ENCODE measurements at places on chromosomes 12 and 14.

DNA sequence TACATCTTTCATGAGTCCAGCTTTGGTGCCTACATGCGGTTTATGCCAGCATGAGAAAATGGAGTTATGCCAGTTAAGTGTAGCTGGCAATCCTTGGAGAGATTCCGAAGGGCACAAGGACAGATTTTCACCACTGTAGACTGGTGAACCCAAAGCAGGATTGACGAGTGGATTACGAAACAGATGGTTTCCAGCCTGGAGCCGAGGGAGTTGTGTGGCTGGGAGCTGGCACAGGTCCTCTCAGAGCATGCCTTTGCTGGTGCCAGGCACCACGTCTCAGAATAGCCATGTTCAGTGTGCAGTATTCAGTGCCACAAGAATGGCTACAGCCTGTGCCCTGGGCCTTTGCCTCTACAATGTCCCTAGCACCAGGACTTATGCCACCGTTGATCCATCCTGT, 13.2 kb downstream of the KCNH3 start:
- no peak for DNase-seq

GRCh38 chr12:93032758-93033157, 103.7 kb upstream of the EEA1 start:
- no peak for DNase-seq

GRCh38 chr14:105999361-106000028, 473.1 kb downstream of the TMEM121 start:
- peak; percentile 93 for DNase-seq

GRCh38 chr14:96091941-96092411, 52.8 kb downstream of the C14orf132 start:
- DNase-seq = no peak

- no peak for DNase-seq
Measured at GRCh38 chr12:51897181-51897580, 9.3 kb downstream of the ANKRD33 start.

DNA sequence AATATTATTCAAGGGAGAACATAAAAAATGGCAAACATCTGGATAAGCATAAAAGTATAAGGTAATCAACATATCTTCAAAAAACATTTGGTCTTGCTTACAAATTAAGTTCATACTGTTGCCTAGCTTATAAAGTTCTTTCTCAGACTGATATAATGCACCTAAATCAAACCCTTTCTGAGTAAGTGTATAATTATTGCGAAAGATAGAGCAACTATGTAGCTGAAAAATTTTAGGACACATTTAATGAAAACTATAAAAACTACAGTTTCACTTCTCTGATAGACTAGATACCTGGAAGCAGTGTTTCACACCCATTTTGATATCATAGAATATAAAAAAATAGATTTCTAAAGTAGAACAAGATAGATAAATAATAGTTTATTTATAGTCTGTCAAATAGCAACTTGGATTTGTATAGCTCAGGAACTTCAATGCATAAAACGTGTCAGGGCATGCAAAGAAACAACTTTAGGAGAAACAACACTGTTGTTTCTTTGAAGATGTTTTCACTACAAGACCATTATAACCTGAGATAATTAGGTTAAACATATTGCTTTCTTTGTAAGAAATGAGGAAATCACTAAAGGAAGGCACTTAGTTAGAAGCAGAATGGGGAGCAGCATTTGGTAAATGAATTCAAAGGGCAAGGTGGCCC, 7.6 kb downstream of the CLECL1 start:
- no peak for DNase-seq

DNA sequence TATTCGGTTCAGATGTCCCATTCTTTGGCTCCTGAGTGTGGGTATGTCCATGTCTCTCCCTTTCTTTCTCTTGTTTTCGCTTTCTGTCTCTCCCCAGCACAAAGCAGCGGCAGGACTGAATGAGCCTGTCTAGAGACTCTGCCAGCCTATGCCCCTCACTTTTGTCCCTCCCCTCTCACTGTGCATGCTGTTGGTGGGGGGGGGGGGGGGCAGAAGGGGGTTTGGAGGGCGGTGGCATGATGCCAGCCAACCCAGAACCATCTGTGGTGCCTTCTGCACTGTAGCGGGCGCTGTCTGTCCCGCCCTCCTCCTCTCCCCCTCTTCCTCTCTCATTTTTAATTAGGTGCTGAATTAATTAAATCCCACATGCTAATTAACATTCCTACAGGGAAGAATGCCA, 17.7 kb downstream of the NGDN start:
- DNase-seq = no peak

DNA sequence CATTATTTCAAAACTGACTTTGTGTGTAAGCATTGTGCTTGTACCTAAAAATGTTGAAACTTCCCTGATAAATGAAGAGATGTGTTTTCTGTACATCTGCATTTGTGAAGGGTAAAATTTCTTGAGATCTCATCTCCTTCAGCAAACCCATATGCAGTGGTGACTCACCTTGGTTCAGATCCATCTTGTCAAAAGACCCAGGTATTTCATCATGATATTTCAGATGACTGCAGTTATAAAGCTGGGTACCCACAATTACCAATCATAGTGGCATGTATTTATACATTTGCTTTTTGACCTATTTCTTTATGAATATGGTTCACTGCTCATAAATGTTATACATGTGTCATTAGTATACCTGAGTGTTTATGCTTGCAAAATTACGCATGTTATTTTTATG, 1213.6 kb downstream of the GALC start:
- DNase-seq = no peak

DNA sequence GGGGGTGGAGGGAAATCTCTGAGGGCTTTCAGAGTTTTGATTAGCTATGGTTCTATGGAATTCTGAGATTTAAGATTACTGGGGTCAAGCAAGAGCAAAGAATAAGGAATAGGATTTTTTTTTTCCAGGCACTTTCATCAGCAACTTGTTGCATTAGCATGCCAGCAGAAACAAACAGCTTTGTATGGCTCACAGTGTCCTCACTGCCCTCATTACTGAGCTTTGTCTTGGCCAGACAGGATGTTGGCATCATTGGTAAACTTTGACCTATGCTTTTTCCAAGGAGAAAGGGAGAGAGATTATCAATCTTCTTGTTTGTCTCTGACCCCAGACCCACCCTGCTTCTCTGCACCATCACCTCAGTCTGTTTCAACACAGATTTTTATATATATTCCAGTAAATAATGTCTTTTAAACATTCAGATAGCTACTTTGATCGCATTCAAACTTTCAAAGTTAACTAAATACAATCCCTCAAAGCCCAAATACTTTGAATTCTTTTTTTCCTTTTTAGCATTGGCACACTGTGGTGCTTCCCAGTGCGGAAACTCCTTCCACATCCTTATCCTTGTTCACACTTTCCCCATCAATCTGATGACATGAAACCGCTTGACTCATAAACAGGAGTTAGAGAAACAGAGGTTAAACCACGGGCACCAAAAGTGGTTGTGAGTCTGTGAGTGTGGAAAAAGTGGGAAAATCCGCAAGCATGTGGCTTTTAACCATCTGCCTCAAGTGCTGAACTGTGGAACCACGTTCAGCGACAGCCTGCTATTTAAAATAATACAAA, 282.2 kb upstream of the FAR2 start:
- DNase-seq = no peak

DNA sequence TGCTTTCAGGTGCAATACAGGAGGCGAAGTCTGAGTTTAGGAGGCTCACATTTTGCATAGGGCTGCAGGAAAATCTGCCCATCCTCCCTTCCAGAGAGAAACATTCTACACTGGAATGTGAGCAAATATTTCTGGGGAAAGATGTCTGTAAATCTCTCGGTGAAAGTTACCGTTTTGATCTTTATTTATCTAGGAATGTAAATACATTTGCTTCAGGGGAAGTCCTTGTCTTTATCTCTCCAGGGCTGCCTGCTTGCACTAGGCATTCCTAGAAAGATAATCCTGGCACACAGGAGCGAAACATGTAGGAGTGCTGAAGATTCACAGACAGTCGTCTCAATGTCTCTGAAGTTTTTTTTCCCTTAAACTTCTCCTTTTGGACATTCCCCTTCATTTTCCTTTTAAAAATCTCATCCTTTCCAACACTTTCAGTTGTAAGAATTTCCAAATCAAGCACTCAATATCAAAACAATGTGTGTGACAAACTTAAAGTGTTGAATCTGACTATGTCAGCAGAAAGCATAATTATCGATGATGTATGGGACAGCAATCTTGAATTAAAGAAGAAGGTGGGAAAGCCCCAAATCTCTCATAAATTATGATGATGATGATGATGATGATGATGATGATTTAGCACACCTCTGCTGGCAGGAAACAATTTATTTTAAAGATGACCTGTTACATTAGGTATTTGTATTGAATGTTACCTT, 113.4 kb upstream of the RESF1 start:
- DNase-seq = no peak

- DNase-seq = no peak
Measured at GRCh38 chr12:51199366-51199945, 18.4 kb downstream of the POU6F1 start.

DNA sequence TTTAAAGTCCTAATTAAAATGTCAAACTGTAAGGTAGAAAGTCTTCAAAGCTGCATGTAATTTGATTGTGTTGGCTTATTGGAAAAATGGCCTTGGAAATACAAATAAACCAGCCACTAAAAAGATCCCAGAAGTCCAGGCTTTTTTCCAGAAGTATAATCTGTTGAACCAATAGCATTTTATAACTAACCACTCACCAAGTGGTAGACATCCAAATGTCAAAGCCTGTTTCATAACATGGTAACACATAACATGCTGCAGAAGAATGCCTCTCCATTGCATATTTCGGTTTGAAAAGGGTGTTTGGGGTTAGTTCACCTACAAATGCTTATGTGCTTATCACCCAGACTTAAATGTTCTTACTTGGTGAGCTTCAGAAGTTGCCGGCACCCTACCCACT, 183.7 kb upstream of the DIO2 start:
- no peak for DNase-seq

DNA sequence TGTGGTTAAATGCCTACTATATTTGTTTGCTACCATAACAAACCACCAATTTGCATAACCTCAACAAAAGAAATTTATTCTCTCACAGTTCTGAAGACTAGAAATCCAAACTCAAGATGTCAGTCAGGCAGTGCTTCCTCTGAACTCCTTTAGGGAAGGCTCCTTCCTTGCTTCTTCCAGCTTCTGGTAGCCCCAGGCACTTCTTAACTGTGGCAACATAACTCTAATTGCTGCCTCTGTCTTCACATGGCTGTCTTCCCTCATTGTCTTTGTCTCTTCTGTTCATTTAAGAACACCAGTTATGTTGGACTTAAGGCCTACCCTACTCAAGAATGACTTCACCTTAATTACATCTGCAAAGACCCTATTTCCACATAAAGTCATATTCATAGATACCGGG, 206.9 kb downstream of the SYT1 start:
- no peak for DNase-seq

DNA sequence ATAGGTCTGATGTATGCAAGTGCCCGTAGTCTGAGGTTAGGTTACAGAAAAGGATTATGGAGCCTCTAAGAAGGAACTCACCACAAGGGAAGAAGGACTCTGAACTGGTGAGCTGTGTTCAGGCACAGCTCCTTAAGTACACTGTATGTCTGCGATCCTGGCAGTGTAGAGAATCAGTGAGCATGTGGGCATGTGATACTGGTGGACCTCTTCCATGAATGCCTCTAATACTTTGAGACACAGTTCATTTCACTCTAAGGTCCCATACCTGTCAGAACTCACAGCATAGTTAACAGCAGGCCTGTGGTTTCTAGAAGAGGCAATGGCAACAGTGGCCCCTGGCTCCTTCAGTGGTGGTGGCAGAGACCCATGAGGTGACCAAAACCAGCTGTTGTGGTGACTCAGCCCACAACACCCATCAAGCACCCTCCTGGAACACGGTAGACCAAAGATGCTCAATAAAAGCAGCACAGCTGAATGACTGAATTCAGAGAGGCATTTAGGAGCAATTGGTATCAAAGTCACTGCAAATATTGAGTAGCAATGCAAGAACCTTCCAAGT, 6.9 kb upstream of the OR6J1 start:
- DNase-seq = no peak

- no peak for DNase-seq
Measured at GRCh38 chr14:105852378-105853088, 326.1 kb downstream of the TMEM121 start.

GRCh38 chr12:124566997-124567672, at the start of gene NCOR2:
NCOR2 (minus strand) TSS chr12:124567612; CDS start chr12:124495251, 72,361 bp downstream.
- no peak for DNase-seq

GRCh38 chr12:71876137-71876799, 36.7 kb downstream of the TBC1D15 start:
- DNase-seq = no peak

- no peak for DNase-seq
Measured at GRCh38 chr12:24788886-24789285, 160.0 kb downstream of the BCAT1 start.

DNA sequence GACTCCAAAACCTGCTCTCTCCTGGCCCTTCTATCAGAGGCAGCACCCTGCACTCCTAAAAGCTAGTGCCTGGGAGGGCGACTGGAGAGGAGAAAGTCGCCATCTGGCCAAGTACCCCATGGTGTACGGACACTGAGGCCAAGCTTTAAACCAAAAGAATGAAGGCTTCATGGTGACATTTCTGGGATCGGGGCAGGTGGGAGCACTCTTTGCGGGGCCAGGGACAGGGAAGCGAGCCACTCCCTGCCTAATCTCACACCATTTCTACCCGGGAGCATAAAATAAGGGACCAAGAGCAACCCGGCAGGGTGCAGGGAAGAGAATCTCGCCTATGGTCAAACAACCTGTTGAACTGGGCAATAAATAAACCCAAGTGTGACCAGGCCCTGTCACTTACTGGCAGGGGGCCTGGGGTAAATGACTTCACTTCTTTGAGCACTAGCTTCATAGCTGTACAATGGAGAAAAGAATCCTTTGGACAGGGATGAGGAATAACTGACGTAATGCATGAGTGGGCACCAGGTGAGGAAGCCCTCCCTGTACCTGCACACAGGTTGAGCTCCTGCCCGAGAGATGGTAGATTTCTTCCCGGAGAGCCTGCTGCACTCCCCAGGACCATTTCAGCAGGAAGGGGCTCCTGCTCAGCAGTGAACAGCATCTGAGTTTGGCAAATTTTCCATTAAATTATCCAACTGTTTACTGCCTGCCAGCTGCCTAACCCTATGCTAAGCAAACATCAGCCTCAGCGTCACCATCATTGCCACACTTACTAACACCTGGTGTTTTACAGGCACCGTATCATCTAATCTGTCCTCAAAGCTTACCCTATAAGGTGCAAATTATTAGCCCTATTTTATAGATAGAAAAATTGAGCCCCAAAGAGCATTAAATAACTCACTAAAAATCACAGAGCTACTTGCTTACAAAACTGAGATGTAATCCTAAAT, 2.0 kb downstream of the SERPINA1 start:
- no peak for DNase-seq

DNA sequence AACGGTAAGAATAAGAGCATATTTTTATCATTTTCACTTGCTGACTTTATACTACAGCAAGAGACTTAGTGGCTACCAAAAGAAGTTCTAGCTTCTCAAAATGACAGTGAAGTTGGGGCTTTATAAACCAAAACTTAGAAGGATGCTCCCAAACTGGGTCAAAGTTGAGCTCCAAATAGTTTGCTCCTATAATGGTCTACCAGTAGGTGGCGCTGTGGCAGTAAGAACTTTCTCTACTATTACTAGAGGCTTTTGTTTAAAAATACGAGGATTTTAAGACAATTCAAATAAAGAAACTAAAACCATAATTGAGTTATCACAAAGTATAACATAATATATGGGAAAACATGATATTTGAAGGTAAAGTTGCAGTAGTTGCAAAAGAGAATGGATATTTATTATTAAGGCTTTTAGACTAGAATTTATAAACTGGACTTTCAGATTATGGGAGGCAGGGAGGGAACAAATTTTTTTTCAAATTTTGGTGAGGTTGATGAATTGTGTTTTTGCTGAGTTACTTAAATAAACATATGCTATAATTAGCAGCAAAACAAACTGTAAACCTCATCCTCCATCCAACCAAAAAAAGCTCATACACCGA, 75.0 kb downstream of the TGFB3 start:
- DNase-seq = peak; percentile 78

- no peak for DNase-seq
Measured at GRCh38 chr12:81181691-81182090, 103.8 kb downstream of the ACSS3 start.

All from hematopoietic multipotent progenitor cell treated with erythropoietin and hydrocortisone succinate and interleukin-3 and kit ligand, for 17 days (in vitro differentiated cells).